ENCODE measurements at places on chromosomes 12 and 14. TPM values are rescaled to one million over a fixed set of nuclear protein-coding genes. Genes with fewer than 3 reads are reported as not detected.

DNA sequence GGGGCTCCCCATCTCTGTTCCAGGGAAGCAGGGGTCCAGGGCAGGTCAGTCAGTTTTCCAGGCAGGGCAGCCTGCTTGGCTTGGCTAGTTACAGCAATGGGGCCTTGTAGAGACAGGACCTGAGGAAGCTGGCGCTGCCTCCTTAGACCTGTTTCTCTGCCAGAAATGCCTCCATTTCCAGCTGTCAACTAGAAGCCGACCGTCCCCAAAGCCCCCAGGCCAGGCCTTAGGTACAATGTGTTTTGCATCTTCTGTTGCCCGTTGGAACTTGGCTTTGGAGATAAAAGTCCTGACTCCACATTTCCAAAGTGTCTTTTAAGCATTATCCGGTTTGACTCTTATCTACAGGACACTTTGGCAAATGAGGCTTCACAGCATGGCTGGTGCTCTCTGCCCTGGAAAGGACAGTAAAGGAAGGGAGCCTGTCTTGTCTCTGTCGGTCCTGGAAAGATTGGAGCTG, 42.6 kb downstream of the KRT80 start:
- DNase-seq = no peak

DNA sequence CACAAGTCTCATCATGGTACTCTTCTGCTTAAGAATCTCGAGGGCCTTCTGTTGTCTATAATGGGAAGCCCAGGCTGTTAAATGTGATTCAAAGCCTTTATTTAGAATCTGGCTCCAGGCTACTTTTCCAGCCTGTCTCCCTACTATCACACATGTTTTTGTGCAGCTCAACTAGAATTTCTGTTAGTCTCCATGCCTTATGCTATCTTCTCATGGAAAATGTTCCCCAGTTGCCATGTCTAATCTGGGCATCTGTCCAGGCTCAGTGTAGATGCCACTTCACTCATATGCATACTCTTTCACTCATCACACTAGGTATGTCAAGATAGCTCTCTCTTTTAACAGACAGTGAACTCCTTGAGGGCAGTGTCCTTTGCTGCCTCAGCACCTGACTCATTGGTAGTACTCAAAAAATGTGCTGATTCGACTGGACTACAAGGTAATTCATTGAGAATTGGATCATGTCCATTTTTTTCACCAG, 145.3 kb downstream of the TTLL5 start:
- no peak for DNase-seq

DNA sequence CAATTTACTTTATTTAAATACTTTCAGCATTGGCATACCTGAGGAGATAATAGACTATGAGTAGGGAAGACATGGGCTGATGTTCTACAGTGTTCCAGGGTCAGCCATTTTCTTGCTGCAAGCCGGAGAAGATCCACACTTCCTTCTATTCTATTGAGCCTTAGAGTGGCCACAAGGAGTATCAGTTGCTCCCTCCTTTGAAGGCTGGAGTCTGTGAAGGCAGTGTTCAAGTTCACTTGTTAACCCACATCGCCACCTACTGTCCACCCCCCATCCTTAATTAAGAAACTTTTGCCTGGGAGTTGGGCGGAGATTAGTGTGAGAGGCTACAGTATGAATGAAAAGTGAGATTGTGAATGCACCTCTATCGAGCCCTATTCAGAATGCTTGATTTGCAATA, 666.6 kb downstream of the NRXN3 start:
- DNase-seq = peak; percentile 53

GRCh38 chr12:7557227-7557626, 53.6 kb upstream of the CD163 start:
- DNase-seq = no peak

DNA sequence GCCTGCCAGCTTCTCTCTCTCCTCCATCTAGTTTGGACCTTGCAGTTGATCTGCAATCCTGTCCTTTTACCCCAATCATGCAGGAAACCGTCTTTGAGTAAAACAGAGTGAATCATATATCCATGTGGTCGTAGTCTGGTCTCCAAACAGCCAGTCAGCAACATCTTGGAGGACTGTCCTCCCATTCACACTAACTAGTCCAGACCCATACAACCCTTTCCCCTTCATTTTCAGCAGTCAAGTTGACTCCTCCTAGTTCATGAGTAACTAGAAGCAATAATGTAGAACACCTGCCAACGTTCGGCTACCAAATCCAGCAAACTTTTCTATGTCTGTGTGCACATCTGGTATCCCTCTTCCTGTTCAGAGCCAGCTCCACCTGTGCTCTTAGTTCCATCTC, 10.8 kb upstream of the BIN2 start:
- no peak for DNase-seq

- no peak for DNase-seq
These were observed 180.7 kb upstream of the NRXN3 start for GRCh38 chr14:77989441-77989991.

DNA sequence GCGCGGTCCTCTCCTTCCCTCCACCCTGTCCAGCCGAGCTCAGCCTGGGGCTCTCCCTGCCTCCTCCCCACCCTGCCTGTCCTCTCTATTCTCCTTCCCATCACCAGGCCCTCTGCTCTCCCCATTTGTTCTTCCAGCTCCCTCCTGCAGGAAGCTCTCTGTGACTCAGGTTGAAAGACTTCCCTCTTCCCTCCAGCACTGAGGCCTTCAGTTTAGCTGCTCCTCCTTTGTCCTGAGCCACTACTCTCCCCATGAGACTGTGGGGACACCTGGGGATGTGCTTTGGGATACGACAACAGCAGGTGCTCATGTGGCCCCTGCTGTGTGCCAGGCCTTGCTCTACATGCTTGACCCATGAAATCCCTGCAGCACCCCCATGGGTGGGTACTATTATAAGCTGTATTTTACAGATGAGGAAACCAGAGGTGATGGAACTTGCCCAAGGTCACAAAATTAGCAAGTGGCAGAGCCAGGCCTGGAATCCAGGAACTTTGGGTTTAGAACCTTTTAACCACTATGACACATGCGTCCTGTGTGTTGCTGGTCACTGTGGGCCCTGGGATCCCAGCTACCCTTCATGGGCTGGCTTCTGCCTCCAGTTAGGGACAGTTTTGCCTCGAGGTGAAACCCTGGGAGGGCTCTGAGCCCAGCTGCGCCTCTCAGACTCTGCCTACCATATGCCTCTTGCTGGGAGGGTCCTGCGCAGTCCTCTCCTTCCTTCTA, 5.5 kb downstream of the KRT80 start:
- peak; percentile 63 for DNase-seq

- peak; percentile 32 for DNase-seq
These were observed 109.8 kb downstream of the PHLDA1 start for GRCh38 chr12:75921622-75922289.

DNA sequence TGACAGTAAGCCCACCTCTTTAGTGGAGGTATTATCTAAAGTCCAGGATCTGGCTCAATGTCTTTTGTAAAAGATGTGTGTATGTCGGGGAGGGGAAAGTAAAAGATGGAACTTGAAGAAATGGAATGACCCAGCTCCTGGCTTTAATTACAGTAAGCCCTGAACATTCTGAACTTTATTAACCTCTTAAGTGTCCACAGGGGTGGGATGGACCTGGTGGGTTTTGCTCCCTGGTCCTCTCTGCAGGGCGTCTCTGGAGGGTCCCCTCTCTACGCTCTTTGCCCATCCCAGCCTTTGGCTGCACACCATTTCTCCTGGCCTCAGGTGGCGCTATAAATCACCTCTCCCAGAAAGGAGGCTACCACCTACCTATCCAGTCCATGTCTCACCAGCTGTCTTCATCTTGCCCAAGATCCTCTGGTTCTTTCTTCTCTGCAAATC, 3.7 kb upstream of the CISTR start:
- DNase-seq = no peak

- no peak for DNase-seq
These were observed 33.2 kb upstream of the LTBP2 start for GRCh38 chr14:74645244-74645643.

DNA sequence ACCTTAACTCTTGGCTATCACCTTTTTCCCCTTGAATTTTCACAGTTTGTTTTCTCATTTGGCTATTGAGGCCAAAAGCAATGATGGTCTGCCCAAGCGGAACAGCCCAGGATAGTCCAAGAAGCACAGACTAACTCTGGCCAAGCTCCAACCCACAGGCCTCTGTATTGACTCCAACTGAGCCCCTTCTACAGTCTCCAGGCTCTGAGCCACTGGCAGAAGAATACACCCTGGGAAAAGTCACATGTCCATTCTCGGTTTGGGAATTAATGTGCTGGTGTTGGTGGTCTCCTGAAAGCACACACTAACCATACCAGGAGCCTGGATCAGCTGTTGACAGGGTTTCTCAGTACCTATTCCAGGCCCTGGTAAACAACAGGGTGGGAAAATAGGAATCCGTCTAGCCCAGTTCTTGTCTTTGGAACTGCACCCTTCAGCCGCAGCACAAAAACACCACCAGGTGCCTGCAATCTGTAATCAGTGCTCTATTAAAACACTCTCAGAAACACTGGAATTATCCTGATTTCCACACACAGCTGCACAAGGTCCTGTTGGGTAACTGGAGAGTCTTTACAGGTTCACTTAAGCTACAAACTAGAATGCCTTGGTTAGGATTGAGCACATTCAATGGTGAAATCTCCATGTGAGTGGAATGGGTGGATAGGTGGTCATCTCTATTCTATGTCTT, 63.6 kb downstream of the STXBP6 start:
- DNase-seq = peak; percentile 60

DNA sequence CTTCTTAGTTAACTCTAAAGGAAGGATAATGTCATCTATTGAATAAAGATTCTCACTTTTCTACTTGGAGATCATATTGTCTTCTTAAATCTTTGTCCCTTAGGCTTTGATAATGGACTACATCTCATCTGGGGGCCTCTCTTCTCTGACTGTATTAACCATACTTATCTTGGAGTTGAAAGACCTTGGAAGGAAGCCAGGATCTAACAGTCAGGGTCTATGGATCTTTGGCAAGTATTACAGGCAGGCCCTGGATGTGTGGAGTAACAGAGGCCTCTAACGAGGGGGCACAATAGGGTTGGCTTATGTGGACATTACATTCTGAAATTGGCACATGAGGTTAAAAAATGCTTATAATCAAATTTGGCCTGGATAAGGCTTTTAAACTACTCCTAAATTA, 513.8 kb downstream of the NRXN3 start:
- no peak for DNase-seq

GRCh38 chr14:61520576-61520975, 174.7 kb upstream of the HIF1A start:
- peak; percentile 47 for DNase-seq

- DNase-seq = no peak
These were observed 20.7 kb downstream of the SCARB1 start for GRCh38 chr12:124842800-124843510.

DNA sequence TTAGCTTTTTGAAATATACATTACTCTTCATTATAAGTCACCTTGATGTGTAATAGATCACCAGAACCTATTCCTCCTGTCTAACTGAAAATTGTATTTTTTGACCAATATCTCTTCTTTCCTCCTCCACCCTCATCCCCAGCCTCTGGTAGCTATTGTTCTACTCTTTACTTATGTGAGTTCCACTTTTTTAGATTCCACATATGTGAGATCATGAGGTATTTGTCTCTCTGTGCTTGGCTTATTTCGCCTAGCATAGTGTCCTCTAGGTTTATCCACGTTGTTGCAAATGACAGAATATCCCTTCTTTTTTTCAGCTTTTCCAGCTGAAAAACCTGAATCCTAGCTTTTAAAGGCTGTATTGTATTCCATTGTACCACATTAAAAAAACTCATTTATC, 82.1 kb downstream of the MIPOL1 start:
- no peak for DNase-seq

DNA sequence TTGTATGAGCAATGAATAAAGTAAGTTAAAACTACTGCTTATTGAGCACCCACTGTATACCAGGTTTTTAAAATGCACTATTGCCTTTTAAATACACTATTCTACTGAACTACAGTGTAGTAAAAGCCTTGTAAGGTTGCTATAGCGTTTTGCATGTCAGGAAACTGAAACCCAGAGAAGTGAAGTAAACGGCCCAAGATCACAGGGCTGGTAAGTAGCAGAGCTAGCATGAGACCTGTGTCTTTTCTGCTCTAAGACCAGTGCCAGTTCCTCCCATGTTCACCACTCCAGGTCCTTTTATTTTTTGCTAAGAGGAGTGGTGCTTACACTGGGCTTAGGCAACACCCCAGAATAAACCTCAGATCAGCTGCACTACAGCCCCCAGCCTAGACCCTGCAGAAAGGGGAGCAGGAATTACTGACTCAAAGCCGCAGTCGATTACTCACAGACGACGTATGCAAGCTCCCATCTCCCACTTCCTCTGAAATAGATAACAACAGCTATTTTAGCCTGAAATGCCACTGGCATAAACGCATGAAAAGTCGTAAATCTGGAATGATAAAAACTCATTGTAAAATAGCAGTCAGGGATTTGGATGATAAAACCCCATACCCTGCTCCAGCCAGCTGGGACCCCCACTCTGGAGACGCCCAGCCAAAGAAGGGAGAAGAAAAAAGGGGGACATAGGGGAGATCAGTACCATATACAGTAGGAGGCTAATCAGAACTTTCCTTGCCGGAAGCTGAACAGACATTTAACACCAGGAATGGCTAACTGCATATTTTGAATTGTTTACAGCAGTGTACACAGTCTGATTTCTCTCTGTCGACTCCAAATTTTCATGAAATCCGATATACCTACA, 108.3 kb downstream of the NUAK1 start:
- peak; percentile 98 for DNase-seq

DNA sequence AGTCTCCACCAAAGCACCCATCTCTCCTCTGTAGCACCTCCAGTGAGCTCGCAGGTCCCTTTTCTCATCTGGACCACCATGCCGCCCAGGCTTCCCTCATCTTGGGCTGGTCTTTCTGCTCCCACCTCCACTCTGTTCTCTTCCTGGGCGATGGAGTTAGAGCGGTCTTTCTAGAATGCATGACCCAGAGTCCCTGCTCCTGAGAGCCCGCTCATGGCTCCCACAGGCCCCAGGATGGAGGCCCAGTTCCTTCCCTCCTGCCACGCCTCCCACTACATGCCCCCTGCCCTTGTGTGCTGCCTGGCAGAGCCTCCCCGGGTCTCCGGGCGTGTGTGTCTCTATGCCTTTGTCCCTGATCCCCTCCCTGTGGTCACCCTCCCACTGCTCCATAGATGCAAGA, 100.7 kb upstream of the RTL1 start:
- DNase-seq = no peak

DNA sequence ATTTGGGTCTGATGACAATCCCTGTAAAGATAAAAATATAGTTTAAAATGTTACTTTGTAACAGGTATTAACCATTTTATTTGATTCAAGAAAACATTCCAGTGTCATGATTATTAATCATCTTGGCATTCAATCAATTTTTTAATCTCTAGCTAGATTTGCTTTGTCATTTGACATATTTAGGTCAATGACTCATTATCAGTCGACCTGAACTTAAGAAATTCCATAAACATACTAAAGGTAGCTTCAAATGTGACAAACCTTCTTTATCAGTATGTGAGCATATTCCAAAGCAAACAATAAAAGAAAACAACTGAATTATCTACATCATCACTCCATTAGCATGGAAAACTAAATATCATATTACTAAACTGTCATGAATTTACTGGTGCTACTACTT, 50.8 kb upstream of the CDKL1 start:
- DNase-seq = no peak

Gene GPRC5D
- total RNA-seq = not detected

Gene IFNG
- not detected for total RNA-seq

Gene NAV3
- 96.3 TPM for total RNA-seq

Gene CIROP
- not detected for total RNA-seq

Gene PRDM4
- 28.9 TPM for total RNA-seq

Gene FAM90A1
- not detected for total RNA-seq

Gene MEG3
- 120 TPM for total RNA-seq

Gene TRPV4
- total RNA-seq = 0.43 TPM
